ENCODE measurements at places on chromosomes 3 and 15. TPM values are rescaled to one million over a fixed set of nuclear protein-coding genes. Genes with fewer than 3 reads are reported as not detected.

DNA sequence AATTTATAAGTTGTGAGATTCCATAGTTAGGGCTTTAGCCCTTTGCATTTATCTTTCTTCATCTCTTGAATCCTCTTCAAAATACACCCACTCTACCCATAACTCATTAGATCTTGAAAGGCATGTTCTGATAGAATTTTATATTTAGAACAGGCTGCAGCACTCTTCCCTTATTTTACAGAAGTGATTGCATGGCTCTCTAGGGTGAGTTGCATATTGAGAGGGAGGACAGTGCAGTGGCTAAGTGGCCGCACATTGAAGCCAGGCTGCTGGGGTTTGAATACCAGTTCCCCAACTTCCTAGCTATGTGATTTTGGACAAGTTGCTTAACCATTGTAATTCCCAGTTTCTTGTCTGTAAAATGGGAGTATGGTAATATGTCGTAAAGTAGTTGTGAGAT lies 2.5 kb downstream of the CD86 start:
- DNase-seq: no peak

GRCh38 chr3:125281381-125281780 lies 68.8 kb upstream of the SLC12A8 start:
- no peak for DNase-seq

- DNase-seq: no peak
These were observed 4.8 kb downstream of the GPR15 start for GRCh38 chr3:98536456-98537017.

CCDC66 gene
- 48.8 TPM for total RNA-seq

ARL6IP5 gene
- total RNA-seq: 40.7 TPM

DAZL gene
- not detected for total RNA-seq

SLC28A1 gene
- total RNA-seq: not detected

All from Karpas-422 (cell line).